GM04504 (cell line): ENCODE measurements at places on chromosomes 1 and 21.

GRCh38 chr1:39649636-39650185, 10.3 kb upstream of the HEYL start:
- DNase-seq = no peak

DNA sequence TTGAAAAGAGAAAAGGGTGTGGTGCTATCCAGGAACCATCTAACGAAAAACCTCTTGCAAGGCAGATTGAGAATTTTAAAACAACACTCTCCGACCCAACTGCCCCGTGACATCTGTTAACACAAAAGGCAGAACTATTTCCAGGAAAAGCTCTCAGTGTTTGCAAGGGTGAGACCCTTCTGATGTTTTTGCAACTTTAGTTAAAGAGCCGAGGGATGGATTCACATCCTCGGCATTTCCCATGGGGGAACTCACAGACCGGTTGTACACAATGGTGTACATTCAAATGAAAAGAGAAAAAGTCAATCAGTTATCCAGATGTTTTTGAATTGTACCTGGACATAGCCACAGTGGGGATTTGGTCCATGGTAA, 120.0 kb downstream of the NGF start:
- no peak for DNase-seq

- no peak for DNase-seq
Measured at GRCh38 chr1:236214761-236215160, 67.0 kb downstream of the ERO1B start.

- no peak for DNase-seq
Measured at GRCh38 chr1:226979517-226980121, 39.5 kb downstream of the COQ8A start.

DNA sequence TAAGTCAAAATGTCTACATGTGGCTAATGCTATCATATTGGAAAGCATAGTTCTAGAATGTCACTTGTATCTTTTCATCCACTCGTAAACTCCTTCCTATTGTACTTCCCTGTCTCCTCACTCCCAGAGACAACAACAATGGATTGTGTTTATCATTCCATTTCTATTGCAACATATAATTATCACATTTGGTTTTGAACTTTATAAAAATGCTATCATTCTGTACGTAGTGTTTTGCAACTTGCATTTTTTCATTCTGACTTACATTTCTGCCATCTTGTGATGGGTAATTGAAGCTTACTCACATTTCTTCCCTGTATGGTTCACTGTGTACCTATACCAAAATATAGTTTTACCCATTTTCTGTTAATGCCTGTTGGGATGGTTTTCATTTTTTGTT, 14.5 kb upstream of the CSF3R start:
- peak; percentile 26 for DNase-seq

DNA sequence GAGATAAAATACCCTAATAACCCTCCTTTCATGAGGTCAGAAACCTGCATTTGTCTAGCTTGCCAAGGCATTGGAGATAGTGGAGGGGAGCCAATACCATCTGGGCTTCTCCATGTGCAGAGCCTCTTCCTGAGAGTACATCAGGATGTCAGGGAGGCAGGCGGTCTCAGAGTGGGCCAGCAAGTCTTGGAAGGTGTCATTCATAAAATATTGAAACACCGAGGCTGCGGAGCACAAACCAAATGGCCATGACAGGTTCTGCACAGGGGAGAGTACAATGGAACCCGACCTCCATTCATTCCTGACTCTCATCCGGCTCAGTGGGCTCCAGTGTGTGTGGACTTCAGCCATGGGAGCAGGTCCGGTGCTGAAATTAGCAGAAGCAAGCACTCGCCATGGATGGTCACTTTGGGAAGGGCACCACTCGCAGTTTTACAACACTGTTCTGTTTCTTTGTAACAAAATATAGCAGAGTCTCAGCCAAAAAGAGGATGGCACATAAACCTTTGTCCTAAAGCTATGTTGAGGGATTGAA, 446.6 kb downstream of the SIPA1L2 start:
- DNase-seq = no peak

GRCh38 chr1:94666797-94667196, 125.2 kb upstream of the F3 start:
- no peak for DNase-seq

DNA sequence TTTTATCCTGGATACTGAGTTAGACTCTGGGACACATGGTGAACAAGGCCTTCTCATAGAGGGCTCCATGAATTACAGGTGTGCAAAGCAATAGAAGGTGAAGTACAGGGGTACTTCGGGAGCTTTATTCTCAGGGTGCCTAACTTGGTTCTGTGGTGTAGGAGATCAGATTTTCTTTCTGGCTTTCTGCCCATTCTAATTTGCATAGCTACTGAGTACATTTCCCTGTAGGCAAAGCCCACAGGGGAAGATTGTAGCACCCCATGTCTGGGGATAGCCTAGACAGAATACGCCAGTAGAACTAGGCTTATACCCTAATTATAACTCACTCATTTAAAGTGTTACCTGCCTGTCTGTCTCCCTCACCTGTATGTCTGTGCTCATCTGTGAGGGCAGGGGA, 49.7 kb downstream of the PGM1 start:
- no peak for DNase-seq
